ENCODE measurements at places on chromosomes 12 and 14. TPM values are rescaled to one million over a fixed set of nuclear protein-coding genes. Genes with fewer than 3 reads are reported as not detected.

DNA sequence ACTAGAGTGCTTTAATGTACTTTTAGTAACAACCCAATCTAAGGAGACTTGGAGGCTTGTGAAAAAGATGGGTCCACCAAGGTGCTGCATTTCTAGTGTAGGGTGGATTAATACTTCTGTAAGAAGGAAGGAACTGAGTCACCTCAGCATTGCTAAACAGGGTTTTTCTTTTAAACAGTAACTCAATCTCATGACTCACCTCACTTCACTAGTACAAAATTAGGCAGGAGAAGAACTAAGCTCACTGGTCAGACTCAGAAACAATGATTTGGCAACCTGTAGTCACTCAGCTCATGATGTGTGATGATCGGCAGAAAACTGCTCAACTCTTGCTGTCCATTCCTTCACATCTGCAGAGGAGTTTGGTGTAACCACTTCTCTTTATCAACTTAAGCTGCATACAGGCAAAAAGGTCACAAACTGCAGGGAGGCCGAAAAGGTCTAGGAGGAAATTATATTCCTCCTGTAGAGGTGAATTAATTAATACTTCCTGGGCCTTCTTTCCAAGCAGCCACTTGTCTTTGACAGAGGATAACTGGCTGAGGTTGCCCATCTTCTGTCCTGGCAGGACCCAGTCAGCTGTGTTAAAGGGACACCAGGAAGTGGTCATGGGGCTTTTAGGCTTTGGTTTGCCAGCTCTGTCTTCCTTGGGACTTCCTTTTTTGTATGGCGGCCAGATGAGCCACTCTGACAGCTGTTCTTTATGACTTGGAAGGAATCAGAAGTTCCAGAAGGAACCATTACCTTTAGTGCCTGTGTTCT, 466.9 kb downstream of the FUT8 start:
- DNase-seq: no peak

PRIMA1 gene
- not detected for total RNA-seq

DNA sequence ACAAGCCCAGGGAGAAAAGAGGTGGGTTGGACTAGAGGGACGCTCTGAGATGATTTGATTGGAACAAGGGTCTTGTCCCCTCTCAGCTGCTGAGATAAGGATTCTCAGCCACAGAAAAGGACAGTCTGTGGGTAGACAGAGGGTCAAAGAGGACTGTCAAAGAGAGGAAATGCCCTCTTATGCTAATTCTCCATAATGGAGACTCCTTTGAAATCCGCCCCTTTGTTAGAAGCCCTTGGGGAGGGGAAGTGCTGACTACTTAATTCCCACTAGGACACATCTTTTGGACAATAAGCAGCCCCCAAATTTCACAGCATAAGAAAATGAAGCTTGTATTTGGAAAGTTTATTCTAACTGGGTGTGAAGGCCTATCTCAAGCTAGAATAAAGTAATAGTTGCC, 176.6 kb downstream of the KTN1 start:
- no peak for DNase-seq

PTPN21 gene
- total RNA-seq: not detected

MUCL1 gene
- total RNA-seq: not detected

DNA sequence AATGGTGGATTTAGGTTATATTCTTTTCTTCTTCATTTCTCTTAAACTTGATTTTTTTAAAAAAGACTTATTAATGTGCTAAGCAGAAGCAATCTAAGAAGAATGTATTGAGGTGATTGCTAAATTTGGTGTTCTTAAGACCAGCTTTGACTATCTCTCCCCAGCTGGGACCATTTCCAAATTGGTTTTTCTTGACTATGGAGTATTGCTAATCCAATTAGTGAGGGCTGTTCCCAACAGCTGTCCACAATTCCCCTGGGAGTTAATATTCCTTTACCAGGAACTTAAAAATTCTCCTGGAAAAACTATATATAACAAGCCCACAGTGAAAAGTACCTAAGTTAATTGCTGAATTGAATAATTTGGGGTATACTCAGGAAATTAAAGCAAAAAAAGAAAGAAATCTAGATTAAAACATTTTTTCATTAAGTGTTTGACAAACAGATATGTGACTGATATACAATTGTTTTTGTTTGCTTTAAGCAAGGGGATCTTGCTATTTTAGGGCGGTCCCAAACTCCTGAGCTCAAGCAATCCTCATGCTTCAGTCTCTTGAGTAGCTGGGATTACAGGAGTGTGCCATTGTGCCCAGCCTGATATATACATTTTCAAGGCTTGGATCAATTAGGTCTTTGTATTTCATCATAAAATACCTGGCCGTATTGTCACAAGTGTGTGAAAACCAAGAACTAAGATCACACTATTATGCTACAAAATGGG, 105.0 kb downstream of the FAR2 start:
- DNase-seq: no peak

DNA sequence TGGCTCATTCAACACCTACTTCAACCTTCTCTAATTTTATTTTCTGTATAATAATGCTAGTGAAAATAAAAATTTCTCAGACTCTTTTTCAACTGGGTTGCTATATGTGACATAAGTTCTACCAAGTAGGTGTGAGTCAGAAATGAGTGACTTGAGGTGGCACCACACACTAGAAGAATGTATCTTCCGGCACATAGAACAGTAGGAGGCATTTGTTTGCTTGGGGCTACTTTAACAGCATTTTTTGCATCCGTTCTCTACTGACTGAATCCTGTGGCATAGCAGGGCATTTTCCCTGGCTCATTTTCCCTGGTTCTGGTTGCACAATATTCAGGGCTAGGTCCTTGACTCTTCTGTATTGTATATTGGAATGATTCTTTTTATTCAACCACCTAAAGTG, 194.0 kb upstream of the SLC16A7 start:
- no peak for DNase-seq

DNA sequence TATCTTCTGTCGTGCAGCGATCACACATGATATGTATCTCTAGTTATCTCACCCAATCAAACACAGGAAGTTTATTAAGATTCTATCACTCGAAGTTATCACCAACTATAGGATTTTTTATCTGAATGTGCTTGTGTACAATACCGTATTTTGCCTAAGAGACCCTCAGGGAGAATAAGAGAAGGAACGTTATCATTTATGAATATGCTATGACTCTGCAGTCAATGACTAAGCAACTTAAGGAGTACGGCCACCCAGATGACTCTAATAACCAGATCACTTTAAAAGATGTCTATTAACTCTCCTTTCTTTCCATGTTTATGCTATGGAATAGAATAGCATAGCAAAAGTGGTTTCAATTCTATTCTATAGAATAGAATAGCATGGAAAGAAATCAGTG, 486.4 kb downstream of the BCL11B start:
- no peak for DNase-seq

DNA sequence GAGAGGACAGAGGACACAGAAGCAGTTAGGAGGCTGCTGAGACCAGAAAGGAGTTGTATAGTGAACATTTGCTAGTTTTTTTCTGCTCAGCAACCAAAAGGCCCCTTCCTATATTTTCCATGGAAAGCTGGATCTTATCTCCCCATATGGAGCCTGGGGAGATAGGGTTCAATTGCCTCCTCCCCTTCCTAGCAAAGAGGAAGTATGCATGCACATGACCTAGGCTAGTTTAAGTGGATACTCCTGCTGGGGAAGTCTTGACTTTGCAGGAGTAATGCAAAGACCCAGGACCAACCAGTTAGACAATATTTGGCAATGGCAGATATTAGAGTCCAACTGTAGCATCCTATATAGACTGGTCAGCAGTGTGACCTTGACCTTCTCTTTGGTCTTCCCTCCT, 15.1 kb downstream of the CHD8 start:
- DNase-seq: no peak

GNS gene
- 22.4 TPM for total RNA-seq

DNA sequence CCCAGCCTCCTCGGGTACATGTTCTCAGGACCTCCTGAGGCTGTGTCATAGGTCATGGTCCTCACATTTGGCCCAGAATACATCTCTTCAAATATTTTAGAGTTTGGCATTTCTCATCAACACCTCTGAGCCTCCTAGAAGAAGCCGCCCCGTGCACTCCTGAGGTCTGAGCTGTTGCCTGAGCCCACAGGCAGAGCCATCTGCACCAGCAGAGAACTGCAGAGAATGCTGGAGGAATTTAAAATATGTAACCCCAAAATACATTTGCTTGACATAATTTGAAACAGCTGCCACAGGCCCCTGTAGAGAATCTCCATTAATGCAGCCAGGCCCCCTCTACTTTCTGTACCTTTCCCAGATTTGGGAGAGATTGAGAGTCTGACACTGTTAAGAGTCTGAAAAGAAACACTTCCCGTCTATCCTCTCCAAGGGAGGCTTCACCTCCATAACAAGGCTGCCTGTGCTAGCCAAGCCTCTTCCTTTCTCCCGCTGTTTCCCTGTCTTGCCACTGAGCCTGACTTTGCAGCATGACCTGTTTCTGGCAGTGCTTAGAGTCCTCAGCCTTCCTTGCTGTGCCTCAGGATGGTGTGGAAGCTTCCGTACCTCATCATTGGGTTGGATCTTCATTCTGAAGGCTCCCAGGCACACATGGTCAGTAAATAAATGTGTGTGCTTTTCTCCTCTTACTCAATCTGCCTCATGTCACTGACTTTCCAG, 95.4 kb upstream of the SFSWAP start:
- DNase-seq: no peak

- DNase-seq: no peak
These were observed 12.9 kb upstream of the PAPOLA start for GRCh38 chr14:96489327-96489726.

DNA sequence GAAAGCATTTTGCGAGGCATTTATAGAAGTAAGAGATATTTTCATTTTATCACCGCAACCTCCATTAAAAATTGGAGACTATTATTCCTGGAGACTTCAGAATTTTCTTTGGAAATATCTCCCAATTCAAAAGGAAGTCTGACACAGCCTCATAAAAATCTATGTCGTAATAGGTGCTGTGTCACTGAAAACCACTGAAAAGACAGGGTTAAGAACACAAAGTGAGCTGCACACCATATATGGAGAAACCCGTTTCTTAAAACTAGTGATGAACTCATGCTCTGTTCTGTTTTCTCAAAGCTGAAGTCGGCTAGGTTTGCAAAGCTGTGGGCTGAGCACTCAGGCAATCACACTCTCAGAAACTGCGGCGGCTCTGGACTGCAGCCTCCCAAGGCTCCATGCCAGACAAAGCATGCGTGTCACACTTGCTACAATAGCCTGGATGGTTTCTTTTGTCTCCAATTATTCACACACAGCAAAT, at the start of gene GLIPR1:
GLIPR1 (plus strand) TSS at position 287 of the 481 bp plus-strand sequence; CDS start at position 413, 126 bp downstream.
- DNase-seq: peak; percentile 49

KRT72 gene
- 0.60 TPM for total RNA-seq

GRCh38 chr14:90521084-90521929, 124.5 kb downstream of the CALM1 start:
- no peak for DNase-seq

FLVCR2 gene
- total RNA-seq: 8.1 TPM

RFX4 gene
- not detected for total RNA-seq

DNA sequence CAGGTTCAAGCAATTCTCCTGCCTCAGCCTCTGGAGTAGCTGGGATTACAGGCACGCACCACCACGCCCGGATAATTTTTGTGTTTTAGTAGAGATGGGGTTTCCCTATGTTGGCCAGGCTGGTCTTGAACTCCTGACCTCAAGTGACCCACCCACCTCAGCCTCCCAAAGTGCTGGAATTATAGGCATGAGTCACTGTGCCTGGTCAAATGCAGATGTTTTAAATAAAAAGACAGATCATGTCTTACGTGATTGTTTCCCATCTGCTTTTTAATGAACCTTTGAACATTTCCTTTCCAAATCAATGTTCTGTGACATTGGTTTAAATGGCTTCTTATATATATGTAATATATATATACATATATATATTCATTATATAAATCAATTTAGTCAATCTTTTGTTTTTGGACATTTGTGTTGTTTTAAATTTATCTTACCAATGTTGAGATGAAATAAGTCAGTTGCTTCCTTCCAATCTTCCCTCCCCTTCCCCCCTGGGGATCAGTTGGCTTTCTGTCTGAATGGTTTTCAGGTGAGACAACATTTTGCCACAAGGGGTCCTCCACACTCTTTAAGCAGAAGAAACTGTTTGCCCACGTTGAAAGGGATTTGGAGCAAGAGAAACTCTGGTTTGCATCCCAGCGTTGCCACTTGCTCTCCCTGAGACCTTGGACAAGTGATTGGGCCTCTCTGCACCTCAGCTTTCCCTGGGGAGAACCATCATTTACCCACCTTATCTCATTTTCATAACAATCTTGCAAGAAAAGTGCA, 47.6 kb upstream of the RBM19 start:
- no peak for DNase-seq

- no peak for DNase-seq
These were observed 232.7 kb downstream of the RPAP3 start for GRCh38 chr12:47473091-47473490.

DNA sequence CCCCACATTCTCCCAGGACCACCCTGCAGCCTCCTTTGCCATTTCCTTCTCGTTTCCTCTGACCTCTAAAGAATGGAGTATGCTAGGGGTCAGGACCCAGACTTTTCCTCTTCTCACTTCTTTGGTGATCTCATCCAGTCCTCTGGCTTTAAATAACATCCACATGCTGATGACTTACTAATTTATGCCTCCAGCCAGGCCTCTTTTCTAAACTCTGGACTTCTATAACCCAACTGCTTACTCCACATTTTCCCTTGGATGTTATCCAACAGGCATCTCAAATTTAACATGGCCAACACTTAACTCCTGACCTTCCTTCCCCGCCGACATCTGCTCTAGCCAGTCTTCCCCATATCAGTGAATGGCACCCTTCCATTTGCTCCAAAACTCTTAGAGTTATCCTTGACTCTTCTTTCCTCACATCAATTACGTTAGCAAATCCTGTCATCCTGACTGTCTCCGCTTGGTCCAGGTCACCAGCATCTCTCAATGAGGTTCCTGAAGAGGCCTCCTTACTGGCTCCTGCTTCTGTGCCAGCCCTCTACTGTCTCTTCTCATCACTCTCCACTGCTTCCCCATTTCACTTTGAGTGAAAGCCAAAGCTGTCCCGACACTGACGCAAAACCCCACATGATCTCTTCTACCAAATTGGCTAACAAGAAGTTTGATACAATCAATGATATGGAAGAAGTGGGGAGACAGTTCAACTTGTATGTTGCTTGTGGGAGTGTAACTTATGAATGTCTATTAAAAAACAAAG, 42.7 kb downstream of the TMBIM6 start:
- DNase-seq: no peak

CCDC175 gene
- total RNA-seq: not detected

GRCh38 chr14:21255385-21256101, 13.7 kb downstream of the HNRNPC start:
- DNase-seq: no peak

NFE2 gene
- 26.4 TPM for total RNA-seq

DNA sequence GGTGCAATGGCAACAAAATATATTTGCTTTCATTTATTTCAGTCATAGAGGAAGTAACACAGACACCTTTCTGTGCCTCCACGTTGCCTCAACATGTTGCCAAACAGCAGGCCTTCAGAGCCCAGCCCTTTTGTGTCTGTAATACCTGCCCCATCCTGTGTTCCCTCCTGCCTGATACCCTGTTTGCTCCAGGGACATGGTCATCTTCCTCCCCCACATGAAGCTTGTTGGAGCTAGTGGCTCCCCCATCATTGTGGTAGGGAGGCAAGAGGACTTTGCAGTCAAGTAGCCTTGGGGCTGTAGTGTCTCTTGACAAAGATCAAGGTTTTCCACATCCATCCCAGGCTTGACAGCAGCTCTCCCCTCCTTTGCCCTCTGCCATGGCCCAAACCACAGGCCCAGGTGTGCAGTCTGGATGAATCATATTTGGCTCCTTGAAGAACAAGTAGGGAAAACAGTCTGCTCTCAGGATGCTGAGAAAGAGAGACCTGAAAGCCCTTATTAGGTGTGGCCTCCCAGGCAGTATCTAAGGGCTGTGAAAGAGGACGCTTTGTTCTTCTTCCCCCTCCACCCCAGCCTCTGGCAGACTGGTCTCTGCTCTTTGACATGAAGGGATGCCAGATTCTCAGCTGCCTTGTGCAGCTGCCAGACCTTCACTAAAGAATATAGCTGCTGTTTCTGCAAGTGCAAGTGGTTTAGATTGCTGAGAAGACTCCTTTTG, 329.0 kb downstream of the C12orf75 start:
- no peak for DNase-seq
